ENCODE measurements at places on chromosomes 3 and 15. TPM values are rescaled to one million over a fixed set of nuclear protein-coding genes. Genes with fewer than 3 reads are reported as not detected.

DNA sequence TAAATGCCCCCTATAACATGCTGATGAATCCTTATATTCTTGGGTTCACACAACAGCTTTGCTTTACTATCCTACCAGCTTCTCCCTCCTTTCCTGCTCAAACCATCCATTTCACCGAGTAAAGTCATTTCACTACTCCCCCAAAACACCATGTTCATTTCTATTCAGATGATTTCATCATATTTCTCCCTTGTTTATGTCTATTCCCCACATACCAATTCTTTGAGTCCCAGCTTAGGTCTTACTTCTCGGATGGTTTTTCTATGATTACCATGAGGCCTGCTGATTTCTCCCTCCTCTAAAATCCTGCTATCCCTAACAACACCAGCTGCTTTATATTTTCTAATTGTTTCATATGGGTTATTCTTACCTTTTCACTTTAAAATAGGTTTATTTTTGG, 231.4 kb downstream of the TIGIT start:
- DNase-seq: no peak

DNA sequence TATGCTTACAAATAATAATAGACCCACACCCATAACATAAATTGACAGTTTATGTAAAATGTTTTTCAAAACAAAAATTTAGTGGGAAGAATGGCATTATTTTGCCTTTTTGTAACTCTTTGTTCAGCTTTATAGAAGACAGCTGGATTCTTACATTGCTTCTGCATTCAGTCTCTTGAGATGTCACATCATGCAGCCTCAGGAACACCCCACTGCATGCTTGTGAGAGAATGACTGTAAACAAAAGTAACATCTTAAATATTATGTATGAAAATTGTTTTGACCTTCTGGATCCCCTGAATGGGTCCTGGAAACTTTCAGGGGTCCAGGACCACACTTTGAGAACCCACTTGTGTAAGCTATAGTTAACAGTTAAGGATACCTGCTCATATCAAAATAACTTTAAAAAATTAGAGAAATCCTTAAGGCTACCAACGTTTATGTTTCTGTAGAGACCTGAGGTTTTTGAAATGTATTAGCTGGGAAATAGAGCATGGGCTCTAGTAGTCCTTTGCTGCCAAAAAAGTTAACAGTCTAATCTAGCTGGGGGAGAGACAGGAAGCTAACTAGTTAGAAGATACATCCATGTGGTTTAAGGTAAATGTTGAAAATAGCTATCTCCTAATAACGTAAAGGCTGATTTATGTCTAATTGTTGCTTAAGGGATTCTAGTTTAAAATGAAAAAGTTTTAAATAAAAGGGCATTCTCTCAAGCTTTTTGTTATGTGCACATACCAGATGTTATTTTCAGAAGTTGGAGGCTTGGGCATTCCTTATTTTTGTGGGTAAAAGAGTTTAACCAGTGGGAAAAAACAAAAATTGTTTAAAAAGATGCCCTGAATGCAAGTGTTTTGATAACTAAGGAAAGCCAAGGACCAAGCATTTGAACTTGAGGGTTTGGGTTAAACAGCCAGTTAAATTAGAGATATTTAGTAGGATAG, 3.8 kb downstream of the USP3 start:
- no peak for DNase-seq

SNX4 gene
- total RNA-seq: 54.5 TPM

TRA2B gene
- 268 TPM for total RNA-seq

ISLR gene
- not detected for total RNA-seq

GRCh38 chr15:74173380-74174218, at the start of gene ISLR:
ISLR (plus strand) TSS chr15:74173710; CDS start chr15:74174859, 1,149 bp downstream.
- no peak for DNase-seq

ONECUT1 gene
- 1.1 TPM for total RNA-seq

- DNase-seq: peak; percentile 32
Measured at GRCh38 chr3:56885879-56886278, 84.1 kb upstream of the ARHGEF3 start.

DGKG gene
- 14.4 TPM for total RNA-seq

DNA sequence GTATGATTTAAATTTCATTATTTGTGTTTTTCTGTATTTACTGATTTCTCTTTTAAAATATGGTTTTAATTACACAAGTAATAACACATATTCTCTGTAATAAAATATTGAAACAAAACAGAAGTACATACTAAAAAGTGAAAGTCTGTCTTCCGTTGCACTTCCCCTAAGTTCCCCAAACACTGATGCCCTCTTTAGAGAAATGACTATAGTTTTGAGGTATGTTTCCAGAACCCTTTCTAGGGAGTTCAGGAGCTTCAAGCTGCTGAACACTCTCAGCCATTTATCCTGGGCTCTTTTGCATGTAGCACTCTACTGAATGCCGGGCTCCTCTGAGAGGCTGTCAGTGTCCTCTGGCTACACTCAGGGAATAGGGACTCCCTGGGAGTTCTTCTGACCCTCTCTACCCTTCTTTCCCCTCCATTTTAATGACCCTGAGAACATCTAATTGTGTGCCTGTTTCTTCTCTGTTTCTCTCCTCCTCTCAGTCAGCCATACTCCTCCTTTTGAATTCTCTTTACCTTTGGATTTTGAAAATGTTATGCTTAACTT, 60.4 kb upstream of the KCNAB1 start:
- DNase-seq: no peak

CLEC3B gene
- not detected for total RNA-seq

PP2D1 gene
- not detected for total RNA-seq

GRCh38 chr3:7546253-7546652, 685.3 kb downstream of the GRM7 start:
- no peak for DNase-seq

DNA sequence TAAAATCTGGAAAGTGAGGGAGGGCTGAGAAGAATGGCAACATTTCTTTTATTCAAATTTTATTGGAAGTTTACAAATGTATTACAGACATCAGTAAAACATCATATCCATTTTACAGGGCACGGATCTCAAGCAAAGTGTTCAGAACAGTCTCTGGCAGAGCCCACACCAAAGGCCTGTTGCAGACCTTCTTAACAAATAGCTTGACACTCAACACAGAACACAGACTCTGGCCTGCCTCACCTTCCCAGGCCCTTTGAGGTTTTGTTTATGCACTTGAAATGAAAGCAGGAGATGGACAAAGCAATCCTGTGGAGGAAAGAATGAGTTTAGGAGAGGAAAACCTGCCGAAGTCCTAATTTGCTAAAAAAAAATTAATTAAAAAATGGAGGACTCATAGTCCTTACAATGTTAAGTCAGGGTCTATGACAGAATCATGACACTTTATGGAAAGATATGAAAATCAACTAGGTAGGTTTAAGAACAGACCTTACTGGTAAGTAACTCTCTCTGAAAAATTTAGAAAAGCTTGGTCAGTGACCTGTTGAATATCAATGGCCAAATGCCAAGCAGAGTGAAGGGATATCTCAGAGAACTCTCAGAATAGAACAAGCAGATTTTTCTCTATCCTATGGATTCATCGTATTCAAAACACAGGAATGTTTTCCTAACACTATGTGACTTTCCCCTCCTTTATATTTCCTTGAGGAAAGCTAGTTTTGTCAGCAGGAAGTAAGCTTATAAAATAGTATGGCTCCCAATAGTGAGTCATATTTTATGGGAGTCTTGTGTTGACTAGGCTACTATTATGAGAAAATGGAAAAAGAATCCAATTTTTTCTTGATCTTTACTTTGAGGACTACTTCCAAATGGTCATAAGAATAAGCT, 70.8 kb upstream of the PSMD6 start:
- DNase-seq: peak; percentile 36

THRB gene
- total RNA-seq: 1.3 TPM

QARS1 gene
- 129 TPM for total RNA-seq

CHRM5 gene
- total RNA-seq: not detected

PRRT3 gene
- total RNA-seq: 3.8 TPM

DNA sequence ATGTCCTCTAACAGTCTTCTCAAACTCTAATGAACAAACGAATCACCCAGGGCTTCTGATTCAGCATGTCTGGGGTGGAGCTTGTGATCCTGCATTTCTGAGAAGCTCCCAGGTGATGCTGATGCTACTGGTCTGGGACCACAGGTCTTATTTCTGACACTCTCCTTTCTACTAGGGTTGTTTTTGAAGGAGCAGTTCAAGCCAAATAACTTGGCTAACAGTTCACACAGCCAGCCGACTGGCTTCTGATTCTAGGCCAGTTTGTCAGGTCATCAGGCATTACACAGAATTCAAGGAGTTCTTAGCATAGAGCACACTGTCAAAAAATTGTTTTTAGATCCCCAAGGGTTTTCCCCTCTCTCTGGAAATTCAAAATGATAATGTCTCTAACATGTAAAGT, 100.7 kb downstream of the TIGIT start:
- DNase-seq: peak; percentile 33

GRCh38 chr3:58691997-58692396, 25.4 kb upstream of the FAM3D start:
- DNase-seq: peak; percentile 31

DNA sequence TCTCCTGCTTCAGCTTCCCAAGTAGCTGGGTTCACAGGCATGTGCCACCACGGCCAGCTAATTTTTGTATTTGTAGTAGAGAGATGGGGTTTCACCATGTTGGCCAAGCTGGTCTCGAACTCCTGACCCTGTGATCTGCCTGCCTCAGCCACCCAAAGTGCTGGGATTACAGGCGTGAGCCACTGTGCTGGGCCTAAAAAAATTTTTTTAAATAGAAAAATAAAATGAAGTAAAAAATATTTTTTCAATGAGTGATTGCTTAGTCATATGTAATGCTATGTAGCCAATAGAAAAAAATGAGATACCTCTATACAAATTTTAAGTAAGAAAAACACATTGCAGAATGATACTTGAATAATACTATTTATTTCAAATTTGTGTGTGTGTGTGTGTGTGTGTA, 27.9 kb upstream of the SLC30A4 start:
- no peak for DNase-seq

All from M059J (cell line).